EL (cell line): ENCODE measurements at places on chromosomes 1 and 21.

DNA sequence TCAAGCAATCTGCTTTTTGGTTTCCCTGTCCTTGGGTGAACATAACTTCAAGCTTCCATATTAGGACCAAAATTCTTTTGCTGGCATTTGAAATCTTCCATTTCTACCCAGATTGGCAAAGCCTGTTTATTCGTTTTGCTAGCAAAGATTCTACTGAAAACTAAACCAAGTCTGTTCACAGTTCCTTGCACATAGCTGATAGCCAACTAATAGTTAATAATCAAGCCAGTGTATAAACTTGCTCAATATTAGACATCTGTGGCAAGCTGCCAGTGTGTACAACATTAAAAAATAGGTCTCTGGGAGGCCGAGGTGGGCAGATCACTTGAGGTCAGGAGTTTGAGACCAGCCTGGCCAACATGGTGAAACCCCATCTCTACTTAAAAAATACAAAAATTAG is 6.3 kb downstream of the APP start:
- no peak for DNase-seq

DNA sequence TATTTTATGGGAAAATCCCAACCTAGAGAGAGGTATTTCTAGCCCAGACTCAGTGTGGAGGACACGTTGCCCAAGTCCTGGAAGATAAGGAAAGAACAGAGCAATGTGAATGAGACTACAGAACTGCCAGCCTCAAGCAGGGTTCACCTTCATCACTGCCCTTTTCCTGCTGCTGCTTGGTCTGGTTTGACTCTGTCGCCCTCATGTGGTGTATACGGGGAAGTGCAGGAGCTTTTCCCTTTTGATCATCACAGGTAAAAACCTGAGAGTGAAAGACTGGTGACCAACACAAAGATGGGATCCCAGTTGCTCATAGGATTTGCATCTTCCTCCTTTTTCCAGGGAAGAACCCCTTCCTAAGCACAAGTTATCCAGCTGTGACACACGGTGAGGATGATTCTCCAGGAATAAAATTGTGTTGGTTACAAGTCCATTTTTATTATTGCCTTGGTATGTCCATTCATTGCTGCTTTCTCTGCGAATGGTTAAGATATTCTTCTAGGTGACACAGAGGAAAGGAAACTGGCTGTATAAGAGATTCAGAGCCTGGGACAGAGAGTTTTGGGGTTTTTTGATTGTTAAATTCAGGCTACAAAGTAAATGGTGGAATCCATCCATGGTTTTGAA is 89.5 kb upstream of the CD53 start:
- DNase-seq, result peak; percentile 35

GRCh38 chr1:227521782-227522181 is 41.6 kb upstream of the ZNF678 start:
- DNase-seq, result no peak

- DNase-seq, result no peak
These were observed 157.6 kb upstream of the IVNS1ABP start for GRCh38 chr1:185474440-185475149.

GRCh38 chr1:84037758-84038611 is 39.1 kb upstream of the TTLL7 start:
- DNase-seq, result no peak

DNA sequence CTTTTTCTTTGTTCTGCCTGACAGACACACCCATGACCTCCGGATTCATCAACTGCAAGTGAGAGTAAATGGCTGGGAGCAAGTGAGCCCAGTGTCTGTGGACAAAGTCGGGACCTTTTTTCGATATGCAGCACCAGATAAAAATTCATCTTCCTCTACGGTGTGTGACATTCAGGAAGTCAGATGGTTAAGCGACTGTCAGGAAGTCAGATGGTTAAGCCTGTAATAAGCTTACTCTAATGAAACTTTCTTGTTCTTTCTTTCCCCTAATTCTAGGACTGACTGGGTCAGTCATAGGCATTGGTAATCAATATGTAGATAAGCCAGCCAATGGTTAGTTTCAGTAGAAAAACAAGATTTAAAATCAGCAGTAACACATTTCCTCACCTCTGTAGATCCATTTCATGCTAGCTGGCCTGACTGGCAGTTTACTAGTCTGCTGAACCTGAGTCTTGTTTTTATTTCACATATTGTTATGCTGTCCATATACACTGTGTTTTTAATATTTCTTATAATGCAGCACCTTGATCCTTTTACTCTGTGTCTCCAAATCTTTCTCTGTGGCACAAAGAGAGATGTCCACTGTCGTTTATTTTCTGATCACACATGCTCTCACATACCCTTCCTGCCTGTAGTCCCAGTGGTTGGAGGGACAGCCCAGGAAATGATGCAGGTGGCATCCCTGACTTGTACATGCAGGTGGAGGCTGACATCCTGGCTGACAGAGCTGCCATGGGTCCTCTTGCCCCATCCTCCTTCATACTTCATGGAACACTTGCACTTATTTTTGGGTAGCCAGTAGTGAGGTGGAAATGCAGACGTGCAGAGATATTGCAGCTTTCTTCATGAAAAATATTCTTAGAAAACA is 115.8 kb downstream of the VPS13D start:
- DNase-seq, result no peak

GRCh38 chr1:113808450-113809195 is 3.7 kb downstream of the RSBN1 start:
- DNase-seq, result peak; percentile 19

DNA sequence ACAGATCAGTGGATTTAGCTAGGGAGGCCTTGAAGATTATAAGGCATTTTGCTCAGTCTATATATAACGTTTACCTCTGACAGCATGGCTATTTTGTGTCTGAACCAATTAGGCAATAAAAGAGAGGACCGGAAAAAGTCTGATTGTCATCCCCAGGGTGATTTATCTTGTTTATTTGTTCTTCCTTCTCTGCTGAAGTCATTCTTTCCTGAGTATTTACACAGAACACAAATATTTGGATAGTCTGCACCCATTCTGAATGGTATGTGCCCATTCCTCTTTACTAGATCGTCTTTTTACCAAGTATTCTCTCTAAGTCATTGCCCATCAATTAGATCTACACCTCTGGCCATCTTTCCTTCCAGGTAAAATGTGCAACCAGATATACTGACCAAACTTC is 1602.9 kb downstream of the KCNT2 start:
- no peak for DNase-seq

DNA sequence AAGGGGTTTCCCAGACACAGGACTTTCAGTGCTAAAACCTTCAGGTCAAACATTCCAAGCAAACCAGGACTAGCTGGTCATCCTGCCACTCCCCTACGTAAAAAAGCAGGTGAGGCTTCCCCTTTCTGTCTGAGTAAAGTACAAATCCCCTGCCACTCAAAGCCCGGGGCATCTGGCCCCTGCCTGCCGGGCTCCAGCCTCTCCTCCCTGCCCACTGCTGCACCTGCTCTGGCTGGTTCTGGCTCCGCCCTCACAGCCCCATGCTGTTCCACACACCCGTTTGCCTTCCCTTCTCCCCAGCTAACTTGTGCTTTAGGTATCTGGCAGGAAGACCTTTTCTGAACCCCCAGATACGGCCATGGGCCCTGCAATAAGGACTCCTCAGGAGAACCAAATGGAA is 23.3 kb upstream of the S100A7 start:
- no peak for DNase-seq

- no peak for DNase-seq
These were observed 2.8 kb downstream of the DIRAS3 start for GRCh38 chr1:68047659-68048026.

GRCh38 chr1:27816921-27817630 is 13.5 kb upstream of the PPP1R8 start:
- peak; percentile 70 for DNase-seq

DNA sequence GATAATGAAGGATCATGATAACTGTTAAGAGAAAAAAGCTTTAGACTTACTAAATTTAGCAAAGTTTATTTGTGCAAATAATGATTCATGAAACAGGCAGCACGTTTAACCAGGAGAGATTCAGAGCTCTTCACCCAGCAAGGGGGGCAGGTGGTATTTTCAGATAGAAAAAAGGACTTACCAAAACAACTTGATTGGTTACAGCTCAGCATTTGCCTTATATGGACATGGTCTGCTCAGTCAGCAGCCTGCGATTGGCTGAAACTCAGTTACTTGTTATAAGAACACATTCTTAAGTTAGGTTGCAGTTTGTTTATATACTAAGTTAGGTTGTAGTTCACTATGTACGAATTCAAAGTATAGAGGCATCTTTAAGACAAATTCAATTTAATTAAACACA is 165.6 kb downstream of the DUSP10 start:
- peak; percentile 49 for DNase-seq

DNA sequence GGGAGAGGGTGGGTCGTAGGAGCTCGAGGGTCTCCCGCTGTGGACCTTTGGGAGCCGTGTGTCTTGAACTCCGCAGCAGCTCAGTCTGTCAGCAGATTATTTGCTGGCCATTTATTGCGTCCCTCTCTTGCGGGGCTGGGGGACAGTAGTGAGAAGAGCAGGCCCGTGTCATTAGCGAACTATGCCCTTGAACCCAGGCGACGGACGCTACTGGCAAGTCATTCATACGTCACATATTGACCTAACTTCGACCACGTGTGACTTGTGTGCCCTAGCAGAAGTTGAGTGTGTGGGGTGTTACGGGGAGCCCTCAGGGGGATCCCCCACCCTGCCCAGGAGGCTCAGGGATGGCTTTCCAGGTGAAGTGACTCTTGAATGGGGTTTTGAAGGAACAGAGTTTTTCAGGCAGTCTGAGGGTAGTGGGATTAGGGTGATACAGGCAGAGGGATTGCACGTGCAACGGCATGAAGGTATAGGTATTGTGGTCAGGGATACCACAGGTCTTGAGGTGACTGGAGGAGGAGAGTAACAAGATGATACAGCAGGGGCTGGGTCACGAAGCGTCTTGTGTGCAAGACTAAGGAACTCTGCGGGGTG is 13.0 kb downstream of the RCC1 start:
- peak; percentile 51 for DNase-seq

- DNase-seq, result peak; percentile 65
These were observed 87.7 kb upstream of the TNFSF4 start for GRCh38 chr1:173294843-173295242.

- DNase-seq, result no peak
These were observed 65.5 kb upstream of the PALMD start for GRCh38 chr1:99580451-99580850.

DNA sequence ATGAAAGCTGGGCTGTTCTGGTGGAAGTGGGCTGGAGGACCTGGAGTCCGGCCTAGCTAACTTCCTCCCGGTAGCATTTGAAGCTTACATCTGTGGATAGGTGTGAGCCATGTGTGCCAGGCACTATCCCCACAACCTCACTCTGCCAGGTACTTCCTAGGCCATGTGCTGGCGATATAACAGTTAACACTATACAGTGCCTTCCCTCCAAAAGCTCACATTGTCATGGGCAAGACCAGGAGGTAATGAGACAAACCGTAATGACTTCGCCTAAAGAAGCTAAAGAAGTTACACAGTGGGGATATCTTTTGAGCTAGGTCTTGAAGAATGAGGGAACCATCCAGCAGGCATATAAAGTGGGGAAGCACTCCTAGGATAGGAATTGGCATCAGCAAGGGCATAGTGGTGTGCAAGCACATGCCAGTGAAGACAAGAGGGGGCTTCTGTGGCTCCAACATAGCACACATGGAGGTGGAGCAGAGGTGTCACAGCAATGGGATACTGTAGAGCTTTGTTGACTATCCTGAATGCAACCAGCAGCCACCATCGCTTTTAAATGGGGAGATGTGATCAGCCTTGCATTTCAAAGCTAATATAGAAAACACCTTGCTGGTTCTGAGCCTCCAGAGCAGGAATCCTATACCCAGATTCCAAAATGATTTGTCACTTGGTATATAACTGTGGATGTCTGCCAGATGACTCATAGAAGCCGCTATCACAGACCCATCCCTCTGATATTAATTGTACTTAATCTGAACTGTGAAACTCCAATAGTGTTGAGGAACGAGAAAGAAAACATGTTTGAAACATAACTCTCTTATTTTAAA is 466.3 kb downstream of the LMO4 start:
- DNase-seq, result peak; percentile 86

- no peak for DNase-seq
These were observed 79.3 kb upstream of the SPAG17 start for GRCh38 chr1:118264343-118264742.

DNA sequence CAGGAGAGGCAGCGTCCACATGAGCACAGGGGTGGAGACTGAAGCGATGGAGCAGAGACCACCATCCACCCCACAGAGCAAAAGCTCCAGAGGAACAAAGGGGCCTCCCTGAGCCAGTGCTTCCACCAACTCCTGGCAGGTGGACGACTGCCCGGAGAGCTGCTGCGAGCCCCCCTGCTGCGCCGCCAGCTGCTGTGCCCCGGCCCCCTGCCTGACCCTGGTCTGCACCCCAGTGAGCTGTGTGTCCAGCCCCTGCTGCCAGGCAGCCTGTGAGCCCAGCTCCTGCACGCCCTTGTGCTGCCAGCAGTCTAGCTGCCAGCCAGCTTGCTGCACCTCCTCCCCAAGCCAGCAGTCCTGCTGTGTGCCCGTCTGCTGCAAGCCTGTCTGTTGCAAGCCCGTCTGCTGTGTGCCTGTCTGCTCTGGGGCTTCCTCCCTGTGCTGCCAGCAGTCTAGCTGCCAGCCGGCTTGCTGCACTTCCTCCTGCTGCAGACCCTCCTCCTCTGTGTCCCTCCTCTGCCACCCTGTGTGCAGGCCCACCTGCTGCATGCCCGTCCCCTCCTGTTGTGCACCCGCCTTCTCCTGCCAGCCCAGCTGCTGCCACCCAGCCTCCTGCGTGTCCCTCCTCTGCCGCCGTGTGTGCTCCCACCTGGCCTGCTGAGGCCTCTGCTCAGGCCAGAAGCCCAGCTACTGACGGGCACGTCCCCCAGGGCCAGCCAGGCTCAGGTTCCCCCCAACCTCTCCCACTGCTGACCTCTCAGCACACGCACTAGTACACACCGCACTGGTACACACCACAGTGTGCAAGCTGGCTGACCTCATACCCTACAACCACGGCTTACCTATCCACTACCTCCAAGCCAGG is 5.4 kb downstream of the KRTAP10-12 start:
- no peak for DNase-seq

DNA sequence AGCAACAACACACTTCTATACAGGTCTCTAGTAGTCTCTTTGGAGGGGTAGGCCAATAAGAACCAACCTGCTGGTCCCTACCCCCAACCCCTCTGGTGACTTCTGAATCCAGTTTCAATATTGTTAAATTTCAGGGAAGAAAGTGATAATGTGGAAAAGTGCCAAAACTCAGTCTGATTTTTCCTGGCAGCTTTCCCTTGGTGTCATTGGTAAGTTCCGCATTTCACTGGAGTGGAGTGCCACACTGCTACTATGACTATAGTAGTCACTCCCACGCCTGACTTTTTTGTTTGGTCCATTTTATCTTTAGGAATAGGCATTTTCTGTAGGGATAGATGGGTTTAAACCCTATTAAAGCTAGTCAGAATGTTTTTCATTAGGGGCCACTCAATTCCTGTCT is 5.7 kb upstream of the ARID1A start:
- DNase-seq, result no peak

DNA sequence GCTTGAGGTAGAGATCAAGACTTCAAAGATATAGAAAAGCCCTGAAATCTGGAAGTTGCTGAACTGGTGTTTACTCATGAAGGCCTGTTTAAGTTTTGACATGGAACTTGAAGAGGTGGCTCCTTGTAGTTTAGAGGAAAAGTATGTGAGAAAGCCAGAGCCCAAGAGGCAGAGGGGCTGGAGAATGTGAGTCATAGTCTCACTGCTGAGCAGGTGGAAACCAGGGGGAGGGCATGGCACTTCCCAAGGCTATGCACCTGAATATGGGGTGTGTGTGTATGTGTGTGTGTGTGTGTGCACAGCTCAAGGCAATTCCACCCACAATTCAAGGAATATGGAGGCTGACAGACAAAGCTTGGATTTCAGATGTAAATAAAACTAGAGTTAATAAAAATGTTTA is 46.8 kb upstream of the C1orf198 start:
- DNase-seq, result no peak
